Left lobe of liver (tissue), 2 donors: ENCODE measurements at places on chromosomes 2 and 18. TPM values are rescaled to one million over a fixed set of nuclear protein-coding genes. Genes with fewer than 3 reads are reported as not detected.

DNA sequence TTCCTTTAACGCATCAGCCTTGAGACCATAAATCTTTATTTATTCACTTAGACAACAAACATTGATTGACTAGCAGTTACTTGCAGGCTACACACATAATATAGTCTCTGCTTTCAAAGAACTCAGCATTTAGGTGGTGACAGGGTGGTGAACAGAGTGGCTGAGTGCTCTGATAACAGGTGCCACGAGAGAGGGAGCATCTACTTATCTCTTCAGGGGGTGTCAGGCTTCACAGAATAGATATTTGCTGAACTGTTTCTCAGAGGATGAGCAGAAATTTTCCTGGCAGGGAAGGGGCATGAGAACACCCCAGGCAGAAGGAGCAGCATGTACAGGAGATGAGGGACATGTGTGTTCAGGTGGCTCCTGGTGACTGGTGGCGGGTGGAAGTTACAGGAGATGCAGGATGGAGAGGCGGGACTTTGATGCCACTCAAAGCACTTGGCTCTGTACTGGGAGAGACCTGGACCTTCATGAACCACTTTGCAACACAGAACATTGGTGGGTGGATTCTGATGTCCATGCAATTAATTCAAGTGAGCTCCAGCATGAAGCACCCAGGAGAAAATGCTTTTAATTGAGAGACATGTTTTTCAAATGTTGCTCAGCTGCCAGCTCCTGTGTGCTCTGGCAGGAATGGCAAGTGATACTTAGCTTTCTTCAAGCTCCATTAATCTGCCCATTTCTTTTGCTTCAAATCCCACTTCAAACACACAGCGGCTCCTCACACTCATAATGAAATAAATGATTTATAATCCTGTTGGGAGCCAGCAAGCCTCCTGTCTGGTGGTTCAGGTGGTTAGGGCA, 248.9 kb downstream of the MYCN start:
- DNase-seq = no peak

DNA sequence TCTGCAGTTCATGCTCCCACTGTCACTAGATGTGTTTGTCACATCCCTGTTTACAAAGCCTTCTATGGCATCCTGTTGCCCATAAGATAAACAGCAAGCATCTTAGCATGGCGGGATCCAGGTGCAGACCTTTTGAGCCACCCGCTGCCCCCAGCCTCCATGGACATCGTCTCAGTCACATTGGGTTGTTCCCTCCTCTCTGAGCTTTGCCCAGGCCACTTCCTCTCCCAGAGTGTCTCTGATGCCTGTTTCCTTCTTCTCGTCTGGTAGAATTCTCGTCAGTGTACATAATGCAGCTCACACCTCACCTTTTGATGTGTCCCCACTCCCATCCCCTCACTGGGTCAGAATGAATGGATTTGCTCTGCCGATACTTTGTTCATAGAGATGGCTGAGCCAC, 239.0 kb upstream of the APCDD1 start:
- no peak for DNase-seq

- DNase-seq = no peak
Measured at GRCh38 chr2:152348388-152348787, 13.4 kb downstream of the FMNL2 start.

DNA sequence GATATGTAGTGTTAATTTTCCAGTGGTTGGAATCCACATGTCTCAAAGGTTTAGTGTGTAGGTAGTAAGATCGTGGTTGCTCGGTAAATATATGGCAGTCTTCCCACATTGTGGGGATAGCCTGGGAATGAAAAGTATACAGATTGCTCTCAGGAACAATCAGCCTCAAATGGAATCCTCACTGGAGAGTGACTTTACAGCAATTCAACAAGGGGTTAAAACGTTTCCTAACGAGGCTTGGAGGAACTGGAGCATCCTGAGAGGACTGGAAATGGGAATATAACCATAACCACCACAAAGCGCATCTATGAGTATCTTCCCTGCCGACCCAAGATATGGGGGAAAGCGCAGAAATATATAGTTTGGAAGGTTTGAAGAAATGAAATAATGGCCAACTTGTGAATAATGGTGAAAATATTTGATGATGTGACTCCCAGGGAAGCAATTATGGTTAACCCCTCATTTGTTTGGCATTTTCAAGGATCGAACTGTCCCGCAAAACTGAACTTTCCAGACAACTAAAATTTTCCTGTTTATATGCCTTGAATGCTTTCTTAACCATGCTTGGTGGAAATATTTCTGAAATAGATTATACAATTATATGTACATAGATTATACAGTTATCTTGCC, 100.7 kb upstream of the FOSL2 start:
- DNase-seq = no peak

DNA sequence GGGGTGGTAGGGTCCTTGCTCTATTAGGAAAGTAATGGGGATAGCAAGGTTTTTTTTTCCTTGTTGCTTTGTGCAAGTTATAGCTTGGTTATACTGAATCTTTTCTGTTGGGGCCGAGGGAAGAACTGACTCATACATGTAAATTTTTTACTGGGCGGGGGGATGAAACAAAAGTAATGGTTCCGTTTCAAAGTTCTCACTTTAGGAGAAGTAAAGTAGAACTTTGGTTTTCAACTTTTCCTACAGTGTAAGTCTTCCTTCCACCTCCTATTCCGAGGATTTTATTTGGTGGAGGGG, 1.1 kb downstream of the AFTPH start:
- no peak for DNase-seq

GRCh38 chr2:212929116-212929515, 222.3 kb downstream of the IKZF2 start:
- no peak for DNase-seq

- no peak for DNase-seq
Measured at GRCh38 chr2:122194546-122194945, 439.1 kb downstream of the TSN start.

DNA sequence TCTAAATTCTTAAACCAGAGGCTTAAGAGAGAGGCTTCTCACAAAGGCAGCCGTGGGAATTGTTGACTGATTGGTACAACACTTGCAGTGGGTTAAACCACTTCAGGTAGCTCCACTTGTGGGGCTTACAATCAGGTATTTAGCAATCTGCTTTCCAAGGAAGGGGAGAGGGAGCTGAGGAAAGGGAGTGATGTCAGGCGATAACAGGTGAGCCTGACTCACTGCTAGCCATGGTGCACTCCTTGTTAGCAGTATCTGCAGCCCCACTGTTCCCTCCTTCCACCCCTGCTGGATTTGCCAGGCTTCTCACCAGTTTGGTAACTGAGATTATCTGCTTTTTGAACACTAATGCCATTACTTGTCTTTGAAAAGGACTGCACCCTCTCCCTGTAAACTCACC, 1056.7 kb upstream of the FANCL start:
- no peak for DNase-seq

DNA sequence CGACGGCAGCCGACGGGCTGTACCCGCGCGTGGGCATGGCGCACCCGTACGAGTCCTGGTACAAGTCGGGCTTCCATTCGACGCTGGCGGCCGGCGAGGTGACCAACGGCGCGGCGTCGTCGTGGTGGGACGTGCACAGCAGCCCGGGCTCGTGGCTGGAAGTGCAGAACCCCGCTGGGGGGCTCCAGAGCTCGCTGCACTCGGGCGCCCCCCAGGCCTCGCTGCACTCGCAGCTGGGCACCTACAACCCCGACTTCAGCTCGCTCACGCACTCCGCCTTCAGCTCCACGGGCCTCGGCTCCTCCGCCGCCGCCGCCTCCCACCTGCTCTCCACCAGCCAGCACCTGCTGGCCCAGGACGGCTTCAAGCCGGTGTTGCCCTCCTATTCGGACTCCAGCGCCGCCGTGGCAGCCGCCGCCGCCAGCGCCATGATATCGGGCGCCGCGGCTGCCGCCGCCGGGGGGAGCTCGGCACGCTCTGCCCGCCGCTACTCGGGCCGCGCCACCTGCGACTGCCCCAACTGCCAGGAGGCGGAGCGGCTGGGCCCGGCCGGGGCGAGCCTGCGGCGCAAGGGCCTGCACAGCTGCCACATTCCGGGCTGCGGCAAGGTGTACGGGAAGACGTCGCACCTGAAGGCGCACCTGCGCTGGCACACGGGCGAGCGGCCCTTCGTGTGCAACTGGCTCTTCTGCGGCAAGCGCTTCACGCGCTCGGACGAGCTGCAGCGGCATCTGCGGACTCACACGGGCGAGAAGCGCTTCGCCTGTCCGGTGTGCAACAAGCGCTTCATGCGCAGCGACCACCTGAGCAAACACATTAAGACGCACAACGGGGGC, 2.0 kb downstream of the SP9 start:
- no peak for DNase-seq

DNA sequence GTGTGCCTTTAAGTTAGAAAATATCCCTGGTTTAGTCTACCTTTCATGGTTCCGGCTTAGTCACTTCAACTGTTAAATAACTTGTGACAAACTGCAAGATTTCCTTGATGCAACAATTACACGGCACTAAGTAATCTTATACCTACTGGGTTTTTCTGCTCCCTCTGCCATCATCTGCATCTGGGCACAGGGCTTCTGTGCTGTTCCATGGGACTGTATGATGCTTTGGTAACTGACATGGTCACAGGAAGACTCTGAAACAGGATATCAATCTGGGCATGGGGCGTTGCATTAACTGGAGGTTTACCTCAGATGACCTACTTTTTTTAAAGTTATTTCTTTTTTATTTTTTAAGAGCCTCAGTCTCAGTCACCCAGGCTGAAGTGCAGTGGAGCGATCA, 365.4 kb downstream of the SS18 start:
- no peak for DNase-seq

- DNase-seq = no peak
Measured at GRCh38 chr2:189515264-189515663, 65.3 kb downstream of the SLC40A1 start.

DNA sequence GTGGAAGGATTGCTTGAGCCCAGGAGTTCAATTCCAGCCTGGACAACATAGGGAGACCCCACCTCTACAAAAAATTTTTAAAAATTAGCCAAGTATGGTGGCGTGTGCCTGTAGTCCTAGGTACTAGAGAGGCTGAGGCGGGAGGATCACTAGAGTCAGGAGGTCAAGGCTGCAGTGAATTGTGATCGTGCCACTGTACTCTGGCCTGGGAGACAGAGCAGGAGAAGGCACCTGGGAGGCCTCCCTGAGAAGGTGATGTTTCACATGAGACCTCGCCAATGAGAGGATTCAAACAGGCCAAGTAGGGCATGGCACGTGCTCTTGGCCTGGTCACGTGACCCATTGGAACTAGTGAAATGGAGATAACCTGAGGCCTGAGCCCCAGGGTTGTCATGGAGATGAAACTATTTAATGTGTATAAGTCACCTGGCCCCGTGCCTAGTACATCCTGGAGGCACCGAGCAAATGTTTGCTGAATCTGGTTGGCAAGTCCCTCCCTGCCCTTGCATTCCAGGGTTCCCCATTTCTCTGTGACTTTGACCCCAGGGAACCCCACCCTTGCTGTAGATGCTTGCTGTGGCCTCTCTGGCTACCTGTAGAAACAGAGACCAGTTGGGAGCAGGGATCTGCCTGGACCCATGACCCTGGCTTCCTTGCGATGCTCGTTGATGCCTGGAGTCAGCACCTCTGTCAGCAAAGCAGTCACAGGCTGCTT, 26.1 kb upstream of the ROCK2 start:
- DNase-seq = peak; percentile 87

- peak; percentile 39 for DNase-seq
Measured at GRCh38 chr2:3042601-3043585, 334.7 kb downstream of the EIPR1 start.

- DNase-seq = no peak
Measured at GRCh38 chr2:216775043-216775453, 79.7 kb upstream of the IGFBP5 start.

DNA sequence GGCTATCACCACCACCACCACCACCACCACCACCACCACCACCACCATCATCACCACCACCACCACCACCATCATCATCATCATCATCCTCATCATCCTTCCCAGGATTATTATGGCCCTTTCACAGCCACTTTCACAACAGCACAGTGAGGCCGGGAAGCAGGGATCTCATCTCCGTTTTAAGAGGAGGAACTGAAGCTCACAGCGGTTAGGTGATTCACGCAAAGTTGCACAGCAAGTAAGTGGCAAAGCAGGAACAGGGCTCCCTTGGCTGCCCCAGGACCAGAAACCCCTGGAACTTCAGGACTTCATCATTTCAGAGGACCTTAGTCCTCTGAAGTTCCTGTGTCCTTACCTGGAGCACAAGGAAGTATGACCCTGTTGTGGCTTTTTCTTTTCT, 26.8 kb downstream of the MRPL35 start:
- no peak for DNase-seq

Gene ARHGEF4
- total RNA-seq = 1.3 TPM

Gene NR4A2
- 0.91 TPM for total RNA-seq

Gene HOXD12
- not detected for total RNA-seq

Gene SGPP2
- total RNA-seq = 0.23 TPM

Gene SLC5A7
- not detected for total RNA-seq

Gene ANKRD23
- total RNA-seq = 4.4 TPM

Gene AKAIN1
- 0.88 TPM for total RNA-seq
